Osteoblast (primary cell): ENCODE measurements at places on chromosomes 6 and 20. TPM values are rescaled to one million over a fixed set of nuclear protein-coding genes. Genes with fewer than 3 reads are reported as not detected.

GRCh38 chr6:160534050-160534696 lies 129.9 kb downstream of the LPA start:
- DNase-seq = no peak

The SNRPB gene
- 99.3 and 109 TPM in 2 replicates for total RNA-seq

GRCh38 chr6:87391334-87391733 lies 16.4 kb upstream of the CFAP206 start:
- DNase-seq = no peak

The SERINC3 gene
- 167 and 191 TPM in 2 replicates for total RNA-seq

GRCh38 chr6:159969204-159969912 lies 476 bp downstream of the IGF2R start:
- peak; percentile 87 for DNase-seq

DNA sequence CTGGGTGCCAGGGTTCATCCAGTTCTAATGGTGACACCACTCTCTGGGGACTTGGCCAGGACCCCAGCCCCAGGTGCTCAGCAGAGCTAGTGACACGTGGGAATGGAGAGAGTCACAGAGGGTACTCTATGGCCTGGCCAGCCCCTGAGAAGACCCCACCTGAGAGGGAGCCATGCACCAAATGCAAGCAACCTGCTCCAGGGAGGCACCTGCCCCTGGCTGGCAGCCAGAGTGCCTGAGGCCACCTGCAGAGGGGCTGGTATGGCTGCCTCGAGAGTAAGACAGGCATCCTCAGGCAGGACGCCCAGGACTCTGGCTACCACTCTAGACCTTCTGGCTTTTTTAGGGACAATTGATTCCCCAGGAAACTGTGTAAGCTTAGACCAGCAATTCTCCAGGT lies 38.6 kb upstream of the CST7 start:
- no peak for DNase-seq

GRCh38 chr6:165876588-165876987 lies 213.5 kb upstream of the PDE10A start:
- DNase-seq = no peak

- DNase-seq = peak; percentile 32
Measured at GRCh38 chr6:160505970-160506369, 157.8 kb downstream of the SLC22A3 start.

DNA sequence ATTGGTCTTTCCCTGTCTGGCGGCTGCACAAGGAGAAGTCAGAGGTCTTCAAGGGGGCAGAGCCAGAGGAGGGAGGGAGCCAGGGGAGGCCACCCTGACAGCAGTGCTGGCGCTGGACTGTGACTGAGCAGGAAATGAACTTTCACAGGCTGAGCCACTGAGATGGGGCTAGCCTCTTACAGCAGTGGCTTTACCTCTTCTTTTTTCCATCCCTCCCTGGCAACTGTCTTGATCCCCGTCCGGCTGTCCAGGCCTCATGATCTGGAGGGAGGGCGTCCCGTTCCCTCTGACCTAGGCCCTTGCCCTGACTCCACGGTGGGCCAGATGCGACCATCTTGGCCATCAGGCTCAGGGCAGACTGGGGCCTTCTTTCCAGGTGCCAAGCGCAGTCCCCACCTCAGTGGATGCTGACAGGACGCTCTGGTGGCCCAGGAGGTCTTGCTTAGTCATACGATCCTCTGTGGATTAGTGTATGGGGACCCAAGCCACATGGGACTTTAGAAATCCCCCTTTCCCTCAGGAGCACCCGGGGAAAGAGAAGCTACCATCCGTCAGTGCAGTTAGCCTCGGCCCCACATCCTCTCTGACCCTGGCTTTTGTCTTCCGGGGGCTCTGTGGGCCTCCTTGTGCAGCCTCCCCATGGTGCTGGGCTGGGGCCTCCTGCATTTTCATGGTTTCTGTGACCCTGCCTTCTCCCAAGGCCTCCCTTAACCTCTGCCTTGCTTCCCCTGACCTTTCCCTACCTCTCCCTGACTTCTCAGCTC lies 57.4 kb upstream of the CCDC167 start:
- DNase-seq = peak; percentile 78

DNA sequence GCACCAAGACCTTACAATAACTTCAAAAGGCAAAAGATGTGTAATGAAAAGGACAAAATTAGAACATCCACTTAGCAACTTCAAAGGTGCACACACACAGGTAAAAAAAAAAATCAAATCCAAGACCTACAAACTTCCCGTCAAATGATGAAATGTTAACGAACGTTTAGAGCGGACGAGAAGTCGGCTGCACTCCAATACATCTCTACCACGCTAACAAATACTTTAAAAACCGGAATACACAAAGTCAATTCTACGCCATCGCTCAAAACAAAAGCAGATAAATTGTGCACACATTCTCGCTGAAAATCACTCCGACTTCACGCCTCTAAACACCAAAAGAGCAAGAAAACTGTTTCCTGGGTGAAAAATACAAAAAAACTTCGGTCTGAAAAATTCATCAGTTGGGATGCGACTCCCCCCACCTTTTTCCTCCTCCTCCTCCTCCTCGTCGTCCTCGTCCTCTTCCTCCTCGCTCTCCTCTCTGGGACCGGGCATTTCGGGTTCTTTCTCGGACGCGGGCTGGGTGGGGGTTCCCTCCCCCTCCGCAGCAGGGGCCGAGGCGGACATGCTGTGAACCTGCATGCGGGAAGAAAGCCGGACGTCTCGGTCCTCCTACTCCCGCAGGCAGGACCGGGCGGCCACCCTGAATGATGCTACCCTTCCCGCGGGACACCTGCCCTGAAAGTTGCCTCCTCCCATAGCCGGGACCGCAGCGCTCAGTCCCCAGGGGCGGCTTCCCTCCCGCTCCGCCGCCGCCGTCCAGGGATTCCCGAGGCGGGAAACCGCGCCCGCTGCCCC lies 712 bp downstream of the DEK start:
- DNase-seq = no peak

- no peak for DNase-seq
Measured at GRCh38 chr20:53163486-53163885, 191.3 kb downstream of the TSHZ2 start.

The CENPQ gene
- total RNA-seq = 4.7 and 5.1 TPM in 2 replicates

- DNase-seq = no peak
Measured at GRCh38 chr6:136016228-136017225, 165.0 kb downstream of the PDE7B start.

The OPRM1 gene
- not detected in 2 replicates for total RNA-seq

DNA sequence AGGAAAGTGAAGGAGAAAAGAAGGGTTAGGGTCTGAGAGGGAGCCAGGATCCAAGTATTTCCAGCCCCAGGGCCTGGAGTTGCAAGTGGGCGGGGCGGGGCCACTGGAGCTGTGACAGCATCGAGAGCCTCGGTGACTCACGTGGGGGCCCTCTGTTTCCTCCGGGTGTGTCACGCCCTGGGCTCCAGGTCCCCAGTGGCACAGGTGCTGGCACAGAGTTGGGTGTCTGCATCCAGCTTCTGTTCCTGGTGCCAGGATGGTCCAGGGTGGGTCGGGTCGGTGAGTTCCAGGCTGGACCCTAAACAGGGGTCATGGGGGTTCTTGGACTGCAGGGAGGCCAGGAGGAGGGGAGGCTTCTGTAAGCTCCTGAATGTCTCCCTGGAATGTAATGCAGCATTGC lies 16.7 kb downstream of the RAET1L start:
- no peak for DNase-seq

The ANKRD60 gene
- total RNA-seq = not detected in 2 replicates

- DNase-seq = no peak
Measured at GRCh38 chr6:81996414-81996813, 243.9 kb upstream of the TENT5A start.
